ENCODE measurements at places on chromosomes 2 and 18.

- no peak overlapping the region for H3K4me3 ChIP-seq
- no peaks in the 10 kb centered on the region for H3K27me3 ChIP-seq
- no peaks in the 10 kb centered on the region for H3K36me3 ChIP-seq
- no peak for DNase-seq
These were observed 13.3 kb downstream of the DSC1 start for GRCh38 chr18:31149351-31149750.

DNA sequence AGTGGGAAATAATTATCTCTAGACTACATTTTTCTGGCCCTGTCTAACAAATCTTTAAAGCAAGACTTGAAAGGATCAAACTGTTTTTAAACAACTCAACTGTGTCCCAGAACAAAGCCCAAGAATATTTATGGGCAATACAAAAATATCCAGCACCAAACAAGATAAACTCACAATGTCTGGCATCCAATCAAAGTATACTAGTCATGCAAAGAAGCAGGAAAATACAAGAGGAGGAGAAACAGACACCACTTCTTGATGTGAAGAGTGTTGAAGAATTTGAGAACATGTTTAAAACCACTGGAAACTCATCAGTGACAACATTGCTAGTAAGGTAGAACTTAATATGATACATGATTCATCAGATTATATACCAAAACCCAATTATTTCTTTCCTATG lies 66.1 kb upstream of the CDC42EP3 start:
- H3K36me3 ChIP-seq = peaks cover 1% of the 10 kb centered on the region
- peaks cover 7% of the 10 kb centered on the region for H3K27me3 ChIP-seq
- no peaks in the 10 kb centered on the region for H3K4me1 ChIP-seq
- no peak overlapping the region for H3K4me3 ChIP-seq
- no peak overlapping the region for H3K27ac ChIP-seq

DNA sequence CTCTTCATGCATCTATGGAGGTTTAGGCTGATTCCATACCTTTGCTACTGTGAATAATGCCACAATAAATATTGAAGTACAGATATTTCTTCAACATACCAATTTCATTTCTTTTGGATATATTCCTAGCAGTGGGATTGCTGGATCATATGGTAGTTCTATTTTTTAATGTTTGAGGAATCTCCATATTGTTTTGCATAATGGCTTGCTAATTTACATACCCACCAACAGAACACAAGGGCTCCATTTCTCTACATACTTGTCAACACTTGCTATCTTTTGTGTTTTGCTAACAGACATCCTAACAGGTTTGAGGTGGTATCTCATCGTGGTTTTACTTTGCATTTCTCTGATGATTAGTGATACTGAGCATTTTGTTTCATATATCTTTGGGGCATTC lies 253.2 kb downstream of the ZNF804A start:
- H3K36me3 ChIP-seq = peaks cover 2% of the 10 kb centered on the region
- no peak overlapping the region for H3K27ac ChIP-seq

DNA sequence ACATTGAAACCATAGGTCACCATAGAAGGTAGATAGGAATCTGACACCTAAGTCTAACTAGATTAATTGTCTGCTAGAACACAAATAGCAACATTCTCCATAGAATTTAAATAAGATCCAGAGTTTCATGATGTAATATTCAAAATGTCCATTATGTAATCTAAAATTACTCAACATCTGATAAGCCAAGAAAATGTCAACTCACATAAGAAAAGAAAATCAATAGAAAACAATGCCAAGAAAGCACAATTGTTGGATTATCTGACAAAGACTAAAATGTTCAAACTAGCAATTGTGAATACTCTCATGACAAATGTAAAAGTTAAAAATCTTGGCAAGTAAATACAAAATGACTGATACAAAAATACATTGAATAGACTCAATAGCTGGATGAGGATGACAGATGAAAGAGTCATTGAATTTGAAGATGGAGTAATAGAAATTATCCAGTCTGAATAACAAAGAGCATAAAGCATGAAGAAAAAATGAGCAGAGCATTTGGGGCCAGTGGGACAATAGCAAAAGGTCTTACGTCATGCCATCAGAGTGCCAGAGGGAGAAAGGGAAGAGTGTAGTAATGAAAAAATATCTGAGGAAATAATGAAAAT lies 358.6 kb downstream of the METTL4 start:
- H3K4me1 ChIP-seq = no peaks in the 10 kb centered on the region
- no peak overlapping the region for H3K4me3 ChIP-seq
- no peak for DNase-seq
- H3K36me3 ChIP-seq = no peaks in the 10 kb centered on the region
- H3K27ac ChIP-seq = no peak overlapping the region

- peaks cover 21% of the 10 kb centered on the region for H3K4me1 ChIP-seq
- H3K36me3 ChIP-seq = peaks cover 2% of the 10 kb centered on the region
- no peaks in the 10 kb centered on the region for H3K27me3 ChIP-seq
- H3K27ac ChIP-seq = no peak overlapping the region
These were observed 50.2 kb downstream of the ACVR1 start for GRCh38 chr2:157825885-157826284.
